Vagina (tissue), 2 donors: ENCODE measurements at places on chromosomes 5 and 9.

DNA sequence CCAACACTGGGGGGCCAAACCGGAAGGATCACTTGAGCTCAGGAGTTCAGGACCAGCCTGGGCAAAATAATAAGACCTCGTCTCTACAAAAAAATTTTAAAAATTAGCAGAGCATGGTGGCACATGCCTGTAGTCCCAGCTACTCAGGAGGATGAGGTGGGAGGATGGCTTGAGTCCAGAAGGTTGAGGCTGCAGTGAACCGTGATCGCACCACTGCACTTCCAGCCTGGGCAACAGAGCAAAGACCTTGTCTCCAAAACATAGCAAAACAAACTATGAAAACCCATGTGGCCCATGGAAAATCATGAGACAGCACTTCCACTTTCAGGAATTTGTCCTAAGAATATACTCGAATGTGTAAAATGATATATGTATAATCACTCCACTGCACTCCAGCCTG lies 6.1 kb downstream of the SETX start:
- DNase-seq, result no peak

- DNase-seq, result no peak
Observed at GRCh38 chr9:136128436-136128835, 9.8 kb upstream of the TMEM250 start.

- DNase-seq, result no peak
Observed at GRCh38 chr5:96730586-96730985, 68.4 kb downstream of the CAST start.

- no peak for DNase-seq
Observed at GRCh38 chr9:131299961-131300347, 10.4 kb downstream of the PLPP7 start.

- no peak for DNase-seq
Observed at GRCh38 chr5:170484847-170485615, 18.8 kb upstream of the KCNIP1 start.

- DNase-seq, result no peak
Observed at GRCh38 chr5:133245191-133246052, 193.6 kb downstream of the HSPA4 start.

- DNase-seq, result no peak
Observed at GRCh38 chr9:38682713-38683112, 37.2 kb downstream of the FAM240B start.

- no peak for DNase-seq
Observed at GRCh38 chr5:58854441-58854840, 271.6 kb downstream of the RAB3C start.

DNA sequence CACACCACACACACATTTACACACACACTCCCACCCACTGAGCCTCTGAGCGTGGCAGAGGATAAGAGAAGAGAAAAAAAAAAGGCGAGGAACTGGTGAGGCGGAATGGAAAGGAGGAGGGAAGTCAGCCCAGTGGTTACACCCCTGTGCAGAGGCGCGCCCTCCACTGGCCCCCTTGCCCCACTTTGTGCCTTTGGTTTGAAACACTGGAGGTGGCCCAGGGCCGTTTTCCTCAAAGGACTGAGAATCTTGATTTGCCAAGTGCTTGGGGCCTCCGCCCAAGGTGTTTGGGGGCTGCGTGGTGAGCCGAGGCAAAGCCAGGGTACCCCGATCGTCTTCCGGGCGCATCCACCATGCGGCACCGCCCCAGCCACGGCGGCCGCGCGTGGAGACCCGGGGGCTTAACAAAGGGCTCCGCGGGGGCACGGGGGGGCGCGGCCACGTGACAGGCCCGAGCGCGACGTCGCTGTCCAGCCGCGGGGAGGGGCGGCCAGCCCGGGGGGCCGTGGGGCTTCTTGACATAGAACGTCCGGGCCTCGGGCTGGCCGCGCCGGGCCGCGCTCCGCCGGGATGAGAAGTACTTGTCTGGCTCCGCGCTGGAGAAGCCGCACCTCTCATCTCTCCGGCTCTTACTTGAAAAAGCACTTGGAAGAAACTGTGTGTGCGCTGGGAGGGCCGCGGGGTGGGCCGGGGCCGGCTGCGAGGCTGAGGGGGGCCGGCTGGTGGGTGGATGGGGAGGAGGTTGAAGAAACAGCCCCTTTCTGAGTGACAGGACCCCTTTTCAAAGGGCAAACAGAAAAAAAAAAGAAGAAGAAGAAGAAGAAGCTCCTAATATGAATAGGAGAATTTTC lies 21.0 kb downstream of the NR2F1 start:
- peak; percentile 87 for DNase-seq

- no peak for DNase-seq
Observed at GRCh38 chr5:154486427-154486866, 8.4 kb upstream of the HAND1 start.

GRCh38 chr9:113614843-113615648 lies 151.5 kb downstream of the RGS3 start:
- no peak for DNase-seq

GRCh38 chr5:93274291-93274690 lies 306.7 kb downstream of the NR2F1-AS1 start:
- no peak for DNase-seq

DNA sequence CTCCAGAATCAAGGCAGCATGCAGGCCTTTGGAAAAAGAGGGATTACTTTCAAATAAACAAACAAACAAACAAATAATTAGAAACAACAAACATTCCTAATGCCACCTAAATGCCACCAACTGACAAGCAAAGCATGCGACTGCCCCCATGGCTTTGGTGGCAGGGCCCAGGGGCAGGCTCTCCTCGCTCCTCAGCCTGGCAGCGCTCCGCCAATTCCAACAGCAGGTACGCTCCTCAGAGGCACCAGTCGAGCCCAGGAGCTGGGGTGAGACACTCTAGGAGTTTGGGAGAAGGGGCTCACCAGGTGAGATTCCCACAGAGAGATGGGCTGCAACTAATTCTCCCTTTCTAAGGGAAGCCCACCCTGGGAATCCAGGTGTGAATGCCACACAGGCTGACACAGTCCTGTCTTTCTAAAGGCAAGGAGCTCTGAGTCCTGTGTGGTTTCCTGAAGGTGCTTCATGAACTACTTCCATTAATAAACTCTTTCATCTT lies 27.8 kb downstream of the CSF2 start:
- no peak for DNase-seq

DNA sequence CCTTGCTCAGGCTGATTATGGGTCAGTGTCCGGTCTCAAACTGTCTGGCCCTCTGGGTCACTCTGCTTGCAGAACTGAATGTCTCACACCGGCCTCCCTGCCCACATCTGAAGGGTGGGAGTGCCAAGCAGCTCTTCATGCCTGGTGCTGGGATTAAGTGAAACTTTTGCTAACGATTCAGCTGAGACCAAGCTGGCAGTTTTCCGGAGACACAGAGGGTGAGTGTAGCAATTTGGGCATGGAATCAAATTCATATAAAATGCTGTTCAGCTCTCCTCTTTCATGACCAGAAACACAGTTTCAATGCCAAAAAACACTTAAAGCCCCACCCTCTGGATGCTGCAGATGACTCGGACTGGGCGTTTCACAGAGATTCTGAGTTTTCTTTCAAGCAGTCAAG lies 207.5 kb downstream of the NXNL2 start:
- DNase-seq, result no peak

DNA sequence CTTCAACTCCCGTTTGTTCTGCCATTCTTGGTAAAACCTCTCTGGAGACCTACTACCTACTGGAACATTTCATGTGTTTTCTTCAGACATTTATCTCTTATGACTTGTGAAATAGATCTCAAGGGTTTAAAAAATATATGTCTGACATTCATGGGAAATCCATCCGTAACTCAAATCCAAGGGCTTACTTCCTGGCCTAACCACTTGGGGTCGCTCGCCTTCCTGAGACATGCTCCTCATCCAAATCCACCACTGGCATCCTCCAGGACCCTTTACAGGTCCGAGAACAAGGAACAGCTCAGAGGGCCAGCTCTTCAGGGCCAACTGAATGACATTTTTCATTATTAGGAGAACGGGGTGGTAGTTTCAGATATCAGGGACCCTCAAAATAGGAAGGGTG lies 235.1 kb upstream of the TUT7 start:
- no peak for DNase-seq

DNA sequence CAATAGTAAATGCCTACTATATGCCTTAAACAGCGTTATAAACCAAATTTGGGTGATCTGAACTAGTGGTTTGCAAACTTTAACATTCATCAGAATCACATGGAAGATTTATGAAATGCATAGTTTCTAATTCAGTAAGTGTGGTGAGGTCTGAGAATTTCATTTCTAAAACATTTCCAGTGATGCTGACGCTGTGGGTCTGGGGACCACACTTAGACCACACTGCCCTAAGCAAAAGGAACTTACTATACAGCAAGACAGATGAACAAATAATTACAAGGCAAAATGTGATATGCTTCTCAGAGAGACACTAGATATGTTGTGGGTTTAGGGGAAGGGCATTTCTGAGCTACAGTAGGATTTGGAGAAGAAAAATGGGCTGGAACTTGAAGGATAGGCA lies 72.6 kb downstream of the OXCT1 start:
- no peak for DNase-seq

DNA sequence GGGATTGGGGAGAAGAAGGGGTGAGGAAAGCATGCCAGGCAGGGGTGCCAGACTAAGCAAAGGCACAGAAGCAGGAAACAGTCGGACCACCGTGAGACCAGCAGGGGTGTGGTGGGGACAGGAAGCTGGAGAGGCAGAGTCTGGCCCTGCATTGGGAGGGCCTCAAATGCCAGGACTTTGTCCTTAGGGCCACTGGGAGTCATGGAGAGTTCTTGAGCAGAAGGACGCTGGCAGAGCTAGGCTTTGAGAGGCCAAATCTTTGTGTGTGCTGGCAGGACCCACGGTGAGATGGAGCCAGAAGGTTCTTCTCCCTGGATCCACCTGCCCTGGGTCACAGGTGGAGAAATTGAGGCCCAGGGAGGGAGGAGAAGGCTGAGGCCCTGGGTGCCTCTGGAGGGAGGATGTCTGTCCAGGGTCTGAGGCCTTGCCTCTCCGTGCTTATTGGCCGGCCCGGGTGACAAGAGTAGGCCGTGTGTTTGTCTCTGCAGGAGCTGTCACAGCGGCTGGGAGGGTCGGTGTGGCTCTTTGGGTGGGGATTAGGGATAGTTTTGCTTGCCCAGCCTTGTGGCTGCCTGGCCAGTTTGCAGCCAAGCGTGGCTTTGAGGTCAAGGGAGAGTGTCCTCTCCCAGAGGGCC lies 1.8 kb upstream of the ENG start:
- no peak for DNase-seq

- DNase-seq, result no peak
Observed at GRCh38 chr9:33676746-33677505, 118.4 kb upstream of the PRSS3 start.

- no peak for DNase-seq
Observed at GRCh38 chr9:89486681-89487080, 11.2 kb downstream of the SEMA4D start.

- DNase-seq, result no peak
Observed at GRCh38 chr5:174505621-174506020, 218.8 kb upstream of the MSX2 start.

DNA sequence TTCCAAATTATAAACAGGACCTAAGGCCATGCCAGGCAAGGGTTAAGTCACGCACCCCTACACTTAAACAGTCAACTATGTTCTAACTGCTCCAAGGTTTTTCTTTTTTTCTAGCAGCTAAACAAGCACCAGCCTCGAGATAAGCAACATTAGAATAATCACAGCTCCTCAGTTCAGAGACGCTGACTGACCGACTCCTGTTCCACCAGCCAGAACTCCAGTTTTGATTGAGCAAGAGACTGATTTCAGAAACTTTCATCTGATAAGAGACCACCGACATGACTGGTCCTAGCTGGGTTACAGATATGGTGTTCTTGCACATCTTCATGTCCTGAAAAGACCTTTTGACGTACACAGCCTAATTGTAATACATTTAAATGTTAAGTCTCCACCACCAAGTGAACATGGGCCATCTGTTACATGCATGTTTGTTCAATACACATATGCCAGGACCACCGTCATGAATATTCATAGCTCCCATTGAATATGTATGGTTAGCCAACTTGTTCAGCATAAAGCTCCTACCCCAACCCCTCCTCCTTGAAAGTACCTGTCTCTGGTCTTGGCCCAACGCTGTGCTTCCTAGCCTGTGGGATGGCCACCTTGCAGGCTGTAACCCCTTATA lies 23.7 kb upstream of the OTULINL start:
- DNase-seq, result no peak

- peak; percentile 91 for DNase-seq
Observed at GRCh38 chr9:87148331-87149104, 201.2 kb upstream of the GAS1 start.

GRCh38 chr5:57718155-57718554 lies 235.5 kb upstream of the ACTBL2 start:
- no peak for DNase-seq

DNA sequence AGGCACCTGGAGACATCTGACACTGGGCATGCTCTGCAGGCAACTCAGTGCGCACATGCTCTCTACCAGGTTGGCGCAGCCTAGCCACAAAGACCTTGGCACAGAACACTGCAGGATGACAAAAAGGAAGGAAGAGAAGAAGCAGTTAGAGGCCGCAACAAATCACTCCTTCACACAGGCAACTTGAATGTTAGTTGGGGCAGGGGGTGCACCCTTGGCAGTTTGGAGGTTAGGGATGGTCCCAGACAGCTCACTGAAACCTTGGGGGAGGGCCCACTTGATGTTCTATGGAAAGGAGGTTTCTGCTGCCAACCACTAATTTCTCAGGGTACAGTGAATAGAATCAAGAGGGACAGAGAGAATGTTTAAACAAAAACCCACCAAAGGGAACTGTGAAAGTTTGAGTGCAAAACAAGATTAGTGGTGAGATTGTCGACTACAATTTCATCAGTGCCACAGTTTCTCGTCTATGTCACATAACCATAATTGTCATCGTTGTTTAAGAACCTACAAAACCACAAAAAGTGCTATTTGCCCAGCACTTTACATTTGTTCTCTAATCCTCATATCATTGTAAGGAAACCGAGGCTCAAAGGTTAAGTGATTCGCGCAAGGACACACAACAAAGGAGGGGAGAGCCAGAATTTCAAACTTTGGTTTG lies 48.7 kb downstream of the FBXW11 start:
- no peak for DNase-seq
